Heart left ventricle (tissue), 16 donors: ENCODE measurements at places on chromosomes 5 and 9. TPM values are rescaled to one million over a fixed set of nuclear protein-coding genes. Genes with fewer than 3 reads are reported as not detected.

WNT8A gene
- not detected for total RNA-seq

TTC1 gene
- total RNA-seq, result 96.1 TPM

SLC23A1 gene
- not detected for total RNA-seq

DNA sequence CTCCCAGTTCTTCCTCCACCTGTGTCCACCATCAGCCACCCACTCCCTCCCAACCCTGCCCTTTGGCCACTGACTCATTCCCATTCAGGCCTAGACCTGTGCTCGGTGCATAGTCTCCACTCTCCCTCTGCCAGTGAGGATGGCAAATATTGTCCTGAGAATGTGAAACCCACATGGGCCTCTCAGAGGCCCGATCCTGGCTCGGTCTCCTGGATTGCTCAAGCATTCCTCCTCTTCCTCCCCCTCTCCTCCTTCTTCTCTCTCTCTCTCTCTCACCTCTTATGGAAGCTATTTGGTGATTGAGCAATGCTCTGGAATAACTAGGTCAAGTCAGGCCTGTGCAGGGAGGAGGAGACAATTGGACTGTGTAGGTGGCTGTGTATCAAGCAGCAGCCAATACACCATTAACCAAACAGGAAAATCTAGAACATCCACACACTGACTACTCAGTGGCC lies 99.9 kb downstream of the KLF4 start:
- no peaks in the 10 kb centered on the region for H3K36me3 ChIP-seq
- H3K4me1 ChIP-seq, result peaks cover 24% of the 10 kb centered on the region
- H3K4me3 ChIP-seq, result no peak overlapping the region
- no peaks in the 10 kb centered on the region for H3K27me3 ChIP-seq

ZNF354C gene
- 3.6 TPM for total RNA-seq

DNA sequence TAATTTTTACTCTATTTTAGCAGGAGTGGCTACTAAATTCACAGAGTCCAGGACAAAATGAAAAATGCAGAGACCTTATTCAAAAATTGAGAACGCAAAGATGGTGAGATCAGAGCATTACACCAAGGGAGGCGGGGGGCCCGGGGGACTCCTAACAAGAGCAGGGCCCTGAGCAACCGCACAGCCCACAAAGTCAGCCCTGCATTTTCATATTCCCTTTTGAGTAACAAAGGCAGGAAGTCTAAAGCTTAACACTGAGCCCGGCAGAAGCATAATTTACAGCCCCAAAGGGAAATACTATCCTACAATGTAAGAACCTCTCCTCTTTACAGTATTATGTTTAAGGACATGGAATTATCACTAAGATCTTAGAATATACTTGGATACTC lies 69.4 kb downstream of the TLE1 start:
- H3K27ac ChIP-seq, result no peak overlapping the region
- DNase-seq, result no peak
- no peaks in the 10 kb centered on the region for H3K27me3 ChIP-seq
- peaks cover 33% of the 10 kb centered on the region for H3K36me3 ChIP-seq

NSG2 gene
- total RNA-seq, result not detected

DNA sequence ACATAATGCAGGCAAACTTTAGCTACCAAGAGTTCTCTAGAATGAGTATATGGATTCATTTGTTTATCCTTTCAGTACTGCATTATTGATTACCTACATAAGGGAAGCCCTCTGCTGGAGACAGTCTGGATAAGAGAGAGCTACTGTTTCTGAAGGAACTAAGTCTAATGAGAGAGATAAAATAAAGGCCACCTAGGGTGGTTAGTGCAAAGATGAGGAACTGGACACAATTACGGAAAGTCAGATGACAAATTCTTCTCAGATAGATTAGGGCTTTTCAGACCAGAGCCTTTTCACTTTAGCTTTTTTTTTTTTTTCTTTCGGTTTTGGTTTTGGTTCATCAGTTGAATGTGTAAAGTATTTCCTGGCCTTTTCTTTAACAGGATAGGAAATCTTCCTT lies 31.3 kb downstream of the ISOC1 start:
- H3K4me1 ChIP-seq, result no peaks in the 10 kb centered on the region
- no peak for DNase-seq
- peak overlapping the region; percentile 1 for H3K27ac ChIP-seq
- no peaks in the 10 kb centered on the region for H3K36me3 ChIP-seq
- H3K27me3 ChIP-seq, result no peaks in the 10 kb centered on the region
- H3K4me3 ChIP-seq, result no peak overlapping the region

PCDHB15 gene
- 4.5 TPM for total RNA-seq

- DNase-seq, result no peak
- no peaks in the 10 kb centered on the region for H3K27me3 ChIP-seq
- H3K4me3 ChIP-seq, result no peak overlapping the region
These were observed 14.0 kb downstream of the IL33 start for GRCh38 chr9:6229619-6230018.

PRDM9 gene
- total RNA-seq, result not detected

DNA sequence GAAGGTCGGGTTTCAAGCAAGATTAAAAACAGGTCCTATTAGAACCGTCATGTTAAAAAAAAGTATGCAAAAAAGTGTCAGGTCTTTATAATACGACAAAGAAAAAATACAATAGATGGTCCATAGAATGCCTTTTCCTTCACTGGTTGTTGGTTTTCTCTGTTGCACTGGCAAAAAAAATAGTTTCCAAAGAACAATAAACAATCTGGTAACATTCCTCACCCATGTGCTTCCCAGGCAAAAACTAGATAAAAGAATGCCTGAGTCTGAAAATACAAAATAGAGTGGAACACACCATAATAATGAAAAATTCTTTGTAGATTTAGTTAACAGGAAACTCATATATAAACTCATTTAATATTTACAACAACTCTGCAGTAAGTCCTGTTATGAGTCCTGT lies 590.0 kb upstream of the DMAC1 start:
- DNase-seq, result no peak
- no peak overlapping the region for H3K27ac ChIP-seq
- H3K27me3 ChIP-seq, result no peaks in the 10 kb centered on the region
- H3K36me3 ChIP-seq, result no peaks in the 10 kb centered on the region

DNA sequence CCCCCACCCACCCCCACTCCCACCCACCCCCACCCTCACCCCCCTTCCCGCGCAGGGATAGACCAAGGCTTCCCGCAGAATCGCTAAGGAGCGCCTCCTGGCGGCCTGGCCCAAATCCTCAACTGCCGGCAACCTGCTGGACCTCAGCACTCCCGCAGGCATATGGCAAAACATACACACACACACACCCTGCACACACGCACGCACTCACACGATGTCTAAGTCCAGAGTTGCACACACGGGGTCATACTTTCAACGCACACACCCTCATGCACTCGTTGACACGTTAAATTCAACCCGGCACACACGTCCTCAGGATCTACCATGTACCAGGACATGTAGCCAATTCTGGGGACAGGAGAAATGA lies 1.7 kb downstream of the CPLX2 start:
- H3K4me1 ChIP-seq, result peaks cover 6% of the 10 kb centered on the region
- H3K4me3 ChIP-seq, result no peak overlapping the region
- H3K36me3 ChIP-seq, result no peaks in the 10 kb centered on the region
- peaks cover 65% of the 10 kb centered on the region for H3K27me3 ChIP-seq
- no peak for DNase-seq

- no peak for DNase-seq
- no peaks in the 10 kb centered on the region for H3K4me1 ChIP-seq
- no peak overlapping the region for H3K4me3 ChIP-seq
- H3K27ac ChIP-seq, result no peak overlapping the region
These were observed 206.7 kb downstream of the SLC12A2 start for GRCh38 chr5:128290152-128290858.

SPINK6 gene
- not detected for total RNA-seq

DNA sequence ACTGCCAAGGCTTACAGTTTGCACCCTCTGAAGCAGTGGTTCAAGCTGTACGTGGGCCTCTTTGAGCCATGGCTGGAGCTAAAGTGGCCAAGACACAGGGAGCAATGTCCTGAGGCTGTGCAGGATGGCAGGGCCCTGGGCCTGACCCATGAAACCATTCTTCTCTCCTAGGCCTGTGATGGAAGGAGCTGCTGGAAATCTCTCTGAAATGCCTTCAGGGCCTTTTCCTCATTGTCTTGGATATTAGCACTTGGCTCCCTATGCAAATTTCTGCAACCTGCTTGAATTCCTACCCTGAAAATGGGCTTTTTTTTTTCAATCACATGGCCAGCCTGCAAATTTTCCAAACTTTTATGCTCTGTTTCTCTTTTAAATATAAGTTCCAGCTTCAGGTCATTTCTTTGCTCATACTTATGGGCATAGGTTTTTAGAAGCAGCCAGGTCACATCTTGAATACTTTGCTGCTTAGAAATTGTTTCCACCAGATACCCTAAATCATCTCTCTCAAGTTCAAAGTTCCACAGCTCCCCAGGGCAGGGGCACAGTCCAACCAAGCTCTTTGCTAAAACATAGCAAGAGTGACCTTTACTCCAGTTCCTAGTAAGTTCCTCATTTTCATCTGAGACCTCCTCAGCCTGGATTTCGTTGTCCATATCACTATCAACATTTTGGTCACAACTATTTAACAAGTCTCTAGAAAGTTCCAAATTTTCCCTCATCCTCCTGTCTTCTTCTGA lies 138.3 kb downstream of the OSTF1 start:
- no peak overlapping the region for H3K27ac ChIP-seq
- no peak for DNase-seq

- peak within 1 kb of the TSS; percentile 95 for H3K4me3 ChIP-seq
- peak; percentile 93 for DNase-seq
- no peaks in the 10 kb centered on the region for H3K27me3 ChIP-seq
- peak within 1 kb of the TSS; percentile 85 for H3K27ac ChIP-seq
- no peaks in the 10 kb centered on the region for H3K36me3 ChIP-seq
These were observed at the start of gene RNF145 for GRCh38 chr5:159209438-159210209. Gene RNF145 (minus strand): TSS chr5:159209553. CDS start chr5:159203617, 5,936 bp downstream.

DNA sequence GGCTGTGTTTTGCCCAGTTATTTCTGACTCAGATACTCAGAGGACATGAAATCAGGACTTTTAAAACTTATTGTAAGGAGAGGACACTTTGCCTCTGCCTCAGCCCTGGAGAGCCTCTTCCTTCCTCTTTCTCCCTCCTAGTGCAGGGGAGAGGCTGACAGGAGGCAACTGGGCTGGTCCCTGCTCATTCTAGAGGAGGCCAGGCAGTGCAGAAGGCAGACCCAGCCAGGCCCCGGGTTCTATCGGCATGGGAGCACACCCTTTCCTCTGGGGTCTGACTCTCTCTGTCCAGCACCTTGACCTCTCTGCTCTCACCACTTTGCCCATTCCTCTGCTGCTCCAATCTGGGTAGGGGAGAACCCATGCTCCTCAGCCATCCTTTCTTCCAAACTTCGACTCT lies 16.0 kb upstream of the SMIM32 start:
- H3K4me3 ChIP-seq, result no peak overlapping the region
- peaks cover 22% of the 10 kb centered on the region for H3K27me3 ChIP-seq
- H3K36me3 ChIP-seq, result no peaks in the 10 kb centered on the region
- DNase-seq, result no peak

DNA sequence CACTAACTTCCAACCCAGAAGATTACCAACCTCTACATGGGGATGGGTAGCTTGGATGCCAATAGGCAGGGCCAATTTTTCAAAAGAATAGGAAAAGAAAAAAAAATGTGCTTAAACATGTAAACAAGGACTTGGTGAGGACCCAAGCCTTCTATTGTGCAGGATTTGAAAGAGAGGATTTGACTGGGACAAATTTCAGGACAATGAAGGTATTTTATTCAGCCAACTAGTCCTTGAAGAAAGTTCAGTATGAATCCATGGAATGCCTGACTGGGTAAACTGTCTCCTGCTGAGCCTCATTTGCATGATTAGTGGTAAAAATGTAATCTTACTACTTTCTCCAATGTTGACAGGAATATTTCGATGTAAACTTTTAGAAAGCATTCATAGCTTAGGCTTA lies 192.5 kb upstream of the RORB start:
- H3K27me3 ChIP-seq, result no peaks in the 10 kb centered on the region
- no peak overlapping the region for H3K27ac ChIP-seq
- no peak overlapping the region for H3K4me3 ChIP-seq
- no peaks in the 10 kb centered on the region for H3K4me1 ChIP-seq
- H3K36me3 ChIP-seq, result no peaks in the 10 kb centered on the region

GRCh38 chr5:159106193-159106568 lies 6.5 kb upstream of the EBF1 start:
- H3K36me3 ChIP-seq, result no peaks in the 10 kb centered on the region
- no peaks in the 10 kb centered on the region for H3K4me1 ChIP-seq
- peak overlapping the region; percentile 43 for H3K4me3 ChIP-seq
- peaks cover 10% of the 10 kb centered on the region for H3K27me3 ChIP-seq
- no peak for DNase-seq
- no peak overlapping the region for H3K27ac ChIP-seq

- no peak for DNase-seq
- H3K4me1 ChIP-seq, result peaks cover 5% of the 10 kb centered on the region
- H3K4me3 ChIP-seq, result no peak overlapping the region
- H3K36me3 ChIP-seq, result no peaks in the 10 kb centered on the region
These were observed 109.0 kb downstream of the DPYSL3 start for GRCh38 chr5:147400881-147401280.

DNA sequence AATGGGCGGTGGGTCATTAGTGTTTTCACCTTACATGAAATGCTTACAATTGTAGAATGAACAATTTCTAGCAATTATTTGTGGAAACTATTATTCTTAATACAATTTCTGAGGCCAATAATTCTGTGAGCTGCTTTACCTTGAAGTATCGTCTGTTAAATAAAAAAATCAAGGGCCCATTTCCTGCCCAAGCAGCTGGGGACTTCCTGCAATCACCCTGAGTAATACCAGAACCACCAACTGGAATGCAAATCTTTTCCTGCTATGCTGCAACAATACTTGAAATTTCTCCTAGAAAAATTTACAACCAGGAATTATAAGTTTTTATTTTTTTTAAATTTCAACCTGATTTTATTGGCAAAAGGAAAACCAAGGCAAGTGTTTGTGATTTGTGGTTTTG lies 52.6 kb downstream of the ADAMTS16 start:
- H3K27ac ChIP-seq, result no peak overlapping the region
- H3K4me3 ChIP-seq, result no peak overlapping the region
- H3K27me3 ChIP-seq, result no peaks in the 10 kb centered on the region
- no peaks in the 10 kb centered on the region for H3K4me1 ChIP-seq

RASEF gene
- total RNA-seq, result not detected

HRCT1 gene
- 5.4 TPM for total RNA-seq
